Right forelimb (tissue), 1 donor: ENCODE measurements at places on chromosomes 2 and 18.

DNA sequence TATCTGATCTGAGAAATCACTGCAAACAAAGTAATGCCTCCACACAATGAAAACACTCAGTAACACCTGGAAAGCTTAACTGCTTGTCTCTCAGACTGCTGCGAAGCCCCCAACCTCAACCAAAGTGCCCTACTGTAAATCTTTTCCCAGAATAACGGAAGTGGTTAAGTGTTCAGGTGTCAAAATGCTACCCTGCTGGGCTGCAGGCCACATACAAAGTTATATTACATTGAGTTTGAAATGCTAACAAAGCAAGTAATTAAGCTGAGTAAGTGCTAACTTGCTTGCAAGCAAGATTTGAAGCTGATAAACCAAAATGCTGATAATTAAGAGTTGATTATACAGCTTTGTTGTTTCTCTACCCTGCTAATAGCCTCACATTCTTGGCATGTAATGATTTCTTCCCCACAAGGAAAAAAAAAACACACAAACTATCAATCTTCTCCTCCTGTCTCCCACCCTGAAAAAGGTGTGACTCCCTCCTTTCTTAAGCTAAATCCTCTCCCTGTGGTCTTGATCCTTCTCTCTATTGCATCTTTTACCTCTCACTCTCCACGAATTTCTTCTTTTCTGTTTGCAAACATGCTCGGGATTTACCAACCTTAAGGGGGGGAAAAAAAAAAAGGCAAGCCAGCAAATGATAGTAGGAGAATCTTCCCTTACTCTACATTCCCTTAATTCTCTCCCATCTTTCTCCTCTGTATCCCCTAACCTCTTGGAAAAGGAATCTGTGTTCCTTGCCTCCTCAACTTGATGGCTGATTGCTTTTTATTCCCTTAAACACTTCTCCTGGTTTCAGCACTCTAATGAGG, 266.8 kb upstream of the SIX3 start:
- no peak for DNase-seq

DNA sequence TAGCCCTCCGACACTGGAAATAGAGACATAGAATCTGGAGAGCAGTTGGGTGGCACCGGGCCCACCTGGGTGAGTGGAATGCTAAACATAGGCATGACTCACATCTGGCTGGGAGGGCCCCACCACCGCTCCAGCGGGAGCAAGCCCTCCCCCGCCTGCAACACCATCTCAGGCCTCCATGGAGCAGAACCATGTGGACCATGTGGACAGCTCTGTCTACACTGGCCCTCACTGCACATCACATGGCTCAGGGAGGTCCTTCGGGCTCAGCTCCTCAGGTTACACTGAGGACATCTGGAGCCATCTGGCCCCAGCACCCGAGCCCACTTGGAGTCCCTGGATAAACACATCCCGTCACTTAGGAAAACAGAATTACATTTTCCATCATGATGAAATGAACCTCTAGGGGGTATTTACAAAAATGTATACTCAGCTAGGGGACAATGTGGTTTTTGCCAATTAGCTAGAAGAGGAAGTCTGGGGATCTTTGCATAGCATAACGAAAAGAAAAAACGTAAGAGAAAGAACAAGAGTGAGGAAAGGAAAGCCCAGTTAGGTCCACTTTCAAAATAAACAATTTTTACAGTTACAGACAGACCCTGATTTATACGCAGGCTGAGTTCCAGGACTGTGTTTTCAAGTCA, 30.7 kb upstream of the MLPH start:
- DNase-seq, result no peak

DNA sequence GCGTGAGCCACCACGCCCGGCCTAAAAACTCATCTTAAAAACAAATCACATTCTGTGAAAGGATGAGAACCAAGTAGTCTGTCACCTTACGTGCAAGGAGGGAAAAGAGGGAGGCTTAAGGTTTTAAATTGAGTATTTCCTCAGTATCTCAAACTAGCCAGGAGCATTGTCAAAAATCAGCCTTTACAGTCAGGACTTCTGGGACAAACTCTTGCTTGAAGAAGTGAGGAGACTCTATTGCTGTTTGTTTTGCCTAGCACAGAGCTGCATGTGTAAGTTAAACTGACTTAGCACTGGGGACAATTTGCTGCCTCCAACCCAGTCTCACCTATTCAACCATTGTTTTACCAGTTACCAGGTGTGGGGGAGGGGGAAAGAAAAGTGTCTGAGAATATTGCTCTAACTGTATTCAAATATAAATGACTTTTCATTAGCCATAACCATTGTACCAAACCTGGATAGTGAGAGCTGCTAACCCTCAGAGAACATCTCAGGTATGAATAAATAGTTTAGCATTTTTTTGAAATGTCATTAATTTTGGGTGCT, 3.6 kb downstream of the INO80D start:
- no peak for DNase-seq

- no peak for DNase-seq
Observed at GRCh38 chr2:201465524-201465971, 14.0 kb downstream of the STRADB start.

- DNase-seq, result no peak
Observed at GRCh38 chr2:150047620-150048222, 439.7 kb downstream of the RND3 start.

DNA sequence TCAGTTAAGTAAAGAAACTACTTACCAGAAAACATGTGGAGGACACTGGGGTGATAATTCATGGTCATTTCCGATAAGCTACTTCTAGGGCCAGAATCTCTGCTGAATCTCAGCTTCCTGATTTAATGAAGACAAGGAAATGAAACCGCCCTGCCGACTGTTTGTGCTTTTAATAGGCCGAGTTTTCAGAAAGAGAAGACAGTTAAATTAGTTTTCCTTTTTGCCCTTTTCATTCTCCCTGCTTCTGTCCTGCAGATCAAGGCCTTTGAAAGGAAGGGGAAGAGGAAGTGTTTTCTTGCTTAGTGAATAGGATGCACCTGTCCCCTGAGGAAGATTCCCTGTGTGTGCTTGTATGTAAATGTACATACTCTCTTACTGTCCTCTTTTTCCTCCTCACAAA, 126.6 kb downstream of the SH3RF3 start:
- DNase-seq, result no peak

GRCh38 chr2:26276484-26277227, 31.9 kb downstream of the HADHB start:
- DNase-seq, result no peak

GRCh38 chr2:239870276-239870675, 154.9 kb downstream of the NDUFA10 start:
- peak; percentile 26 for DNase-seq

GRCh38 chr2:111135910-111136297, 15.2 kb downstream of the BCL2L11 start:
- no peak for DNase-seq

DNA sequence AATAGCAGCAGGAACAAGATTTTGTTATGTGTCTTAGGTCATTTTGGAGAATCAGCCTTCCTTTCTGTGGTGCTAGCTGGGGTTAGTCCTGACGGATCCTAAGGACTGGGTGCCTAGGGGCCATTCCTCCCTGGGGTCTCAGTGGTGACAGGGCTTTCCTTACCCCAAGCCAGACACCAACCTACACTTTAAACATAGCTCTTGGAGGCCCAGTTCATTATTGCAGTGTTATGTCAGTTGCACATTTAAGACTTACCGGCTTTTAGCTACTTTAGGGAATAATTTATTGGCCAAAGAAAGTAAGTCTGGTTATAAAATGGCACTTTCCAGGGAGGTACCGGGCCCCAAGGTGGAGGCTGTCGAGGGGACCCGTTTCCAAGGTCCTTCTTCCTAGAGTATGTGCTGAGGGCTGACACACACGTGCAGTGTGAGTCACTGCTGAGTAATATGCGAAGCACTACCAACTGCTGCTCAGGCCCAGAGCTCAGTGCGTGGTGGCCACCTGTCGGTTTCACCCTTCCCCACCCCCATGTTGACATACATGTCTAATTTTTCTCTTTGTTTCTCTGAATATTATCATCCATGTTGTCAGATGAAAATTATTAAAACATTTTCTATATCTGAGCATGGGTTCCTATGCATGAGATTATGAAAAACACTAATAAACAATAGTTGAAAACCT, 37.0 kb upstream of the GRHL1 start:
- no peak for DNase-seq

DNA sequence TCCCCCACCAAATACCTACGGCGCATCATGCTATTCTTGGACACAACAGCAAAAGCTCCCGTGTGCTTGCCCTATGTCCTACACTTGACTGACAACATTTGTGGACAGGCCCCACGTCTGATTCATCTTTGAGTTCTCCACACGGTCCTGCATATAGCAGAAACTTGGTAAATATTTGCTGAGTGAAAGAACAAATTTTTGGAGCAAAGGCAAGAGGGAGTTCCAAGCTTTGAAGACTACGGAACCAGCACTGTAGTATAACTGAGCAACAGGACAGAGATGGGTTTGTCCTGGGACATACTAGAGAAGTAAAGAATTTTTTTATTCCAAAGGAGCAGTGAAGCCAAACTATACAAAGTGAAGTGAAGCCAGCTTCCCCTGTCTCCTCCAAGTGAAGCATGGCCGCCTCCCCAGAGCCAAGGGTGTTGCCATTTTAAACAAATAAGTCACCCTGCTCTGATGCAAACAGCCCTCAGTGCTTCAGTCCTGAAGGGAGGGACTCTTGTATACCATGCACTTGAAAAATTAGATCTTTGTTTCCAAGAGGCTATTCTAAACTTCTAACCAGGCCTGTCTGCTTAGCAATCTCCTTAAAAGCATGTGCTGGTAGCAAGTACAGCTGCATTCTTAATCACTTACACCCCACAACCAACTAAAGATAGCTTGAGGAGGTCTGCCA, 35.9 kb downstream of the SPRED2 start:
- no peak for DNase-seq

- DNase-seq, result no peak
Observed at GRCh38 chr2:134393075-134393461, 139.2 kb downstream of the MGAT5 start.

DNA sequence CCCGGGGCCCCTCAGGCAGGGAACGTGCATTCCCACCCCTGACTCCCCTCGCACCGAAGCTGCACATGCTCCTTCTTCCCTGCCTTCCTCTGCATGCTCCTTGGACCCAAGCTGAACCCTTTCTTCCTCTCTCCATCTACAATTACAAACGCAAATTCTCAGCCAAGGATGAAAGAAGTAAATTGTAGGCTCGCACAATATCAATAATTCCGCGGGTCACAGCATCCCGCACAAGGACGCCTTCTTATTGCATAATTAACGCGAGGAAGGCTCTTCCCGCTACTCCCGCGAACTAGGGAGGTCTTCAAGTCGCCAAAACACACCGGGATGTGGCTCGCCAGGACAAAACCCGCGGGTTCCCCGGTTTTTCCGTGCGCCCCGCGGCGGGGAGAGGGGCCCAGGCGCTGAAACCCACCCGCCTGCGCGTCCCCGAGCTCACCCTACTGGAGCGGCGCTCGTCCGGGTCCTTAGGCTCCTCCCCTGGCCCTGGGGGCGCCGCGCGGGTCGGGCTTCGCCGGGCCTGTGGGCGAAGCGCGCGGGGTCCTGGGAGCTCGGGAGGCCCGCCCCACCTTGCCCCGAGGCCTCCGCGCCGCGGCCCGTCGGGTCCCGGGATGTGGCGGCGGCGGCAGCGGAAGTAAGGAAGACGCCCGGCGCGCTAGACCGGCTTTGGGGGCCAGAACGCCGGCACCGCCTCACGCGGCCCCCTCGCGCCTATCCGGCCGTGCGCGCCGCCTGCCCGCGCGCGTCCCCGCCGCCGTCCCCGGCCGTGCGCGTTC, at the start of gene CHST10:
TSS of gene CHST10 (minus strand) at position 734 of the 776 bp plus-strand sequence. CDS start 10,993 bp downstream, outside the sequence.
- DNase-seq, result peak; percentile 83

- no peak for DNase-seq
Observed at GRCh38 chr2:127645395-127646291, at the start of gene GPR17. TSS of gene GPR17 (plus strand) at chr2:127646153. CDS start at chr2:127650736, 4,583 bp downstream.

DNA sequence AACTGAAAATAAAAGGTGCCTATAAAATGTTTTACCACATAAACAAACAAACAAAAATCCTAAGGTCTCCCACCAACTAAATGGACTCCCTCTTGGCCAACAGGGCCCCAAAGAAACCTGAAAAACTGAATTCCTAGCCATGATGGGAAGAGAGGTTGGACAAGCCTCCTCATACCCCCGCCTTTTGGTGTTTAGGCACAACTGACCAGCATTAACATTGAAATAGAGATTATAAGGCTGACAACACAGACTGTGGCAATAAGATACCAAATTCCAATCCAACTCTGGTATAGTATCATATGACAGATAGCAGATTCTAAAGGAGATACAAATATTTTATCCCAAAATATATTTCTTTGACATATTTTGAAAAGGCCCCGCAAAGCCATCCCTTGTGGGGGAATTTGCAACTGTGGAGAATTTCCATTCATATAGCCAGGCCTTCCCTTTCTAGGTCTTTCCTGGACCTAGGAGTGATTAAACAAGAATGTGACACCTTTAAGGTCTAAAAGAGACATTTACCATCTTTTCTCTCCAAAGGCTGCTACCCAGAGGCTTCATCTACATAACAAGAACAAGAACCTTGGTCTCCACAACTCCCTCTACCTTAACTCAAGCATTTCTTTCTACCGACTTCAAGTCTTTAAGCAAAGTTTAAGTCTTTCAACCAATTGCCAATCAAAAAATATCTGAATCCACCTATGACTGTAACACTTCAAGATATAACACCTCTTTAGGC, 80.0 kb downstream of the CHN1 start:
- no peak for DNase-seq

GRCh38 chr2:113098041-113098440, 29.4 kb upstream of the IL1RN start:
- DNase-seq, result no peak

- DNase-seq, result no peak
Observed at GRCh38 chr2:10877651-10878111, 34.1 kb upstream of the KCNF1 start.

GRCh38 chr2:439077-439476, 151.2 kb upstream of the ALKAL2 start:
- DNase-seq, result no peak

GRCh38 chr18:44959013-44959412, 278.3 kb downstream of the SETBP1 start:
- no peak for DNase-seq

DNA sequence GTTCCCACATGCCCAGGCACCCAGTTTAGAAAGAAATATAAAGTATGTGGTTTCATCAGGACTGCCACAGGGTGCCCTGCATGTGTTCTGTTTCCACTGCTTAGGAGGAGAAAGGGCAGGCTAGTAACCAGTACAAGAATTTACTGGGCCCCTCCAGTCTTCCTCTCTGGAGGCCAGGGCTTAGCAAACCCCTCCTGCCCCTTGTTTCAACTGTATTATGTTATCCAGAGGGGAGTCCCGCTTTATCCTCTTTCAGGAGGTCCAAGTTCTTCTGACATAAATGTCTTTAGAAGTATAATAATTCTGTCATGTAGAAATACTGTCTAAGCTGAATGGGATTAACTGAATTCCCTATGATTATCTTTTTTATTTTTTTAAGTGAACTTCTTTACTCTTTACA, 132.1 kb downstream of the WDSUB1 start:
- no peak for DNase-seq
